ENCODE measurements at places on chromosomes 4 and X. TPM values are rescaled to one million over a fixed set of nuclear protein-coding genes. Genes with fewer than 3 reads are reported as not detected.
A peak's percentile ranks its signal among the peaks of the same experiment; 100 is the strongest.

SATL1 gene
- not detected for polyA plus RNA-seq

DNA sequence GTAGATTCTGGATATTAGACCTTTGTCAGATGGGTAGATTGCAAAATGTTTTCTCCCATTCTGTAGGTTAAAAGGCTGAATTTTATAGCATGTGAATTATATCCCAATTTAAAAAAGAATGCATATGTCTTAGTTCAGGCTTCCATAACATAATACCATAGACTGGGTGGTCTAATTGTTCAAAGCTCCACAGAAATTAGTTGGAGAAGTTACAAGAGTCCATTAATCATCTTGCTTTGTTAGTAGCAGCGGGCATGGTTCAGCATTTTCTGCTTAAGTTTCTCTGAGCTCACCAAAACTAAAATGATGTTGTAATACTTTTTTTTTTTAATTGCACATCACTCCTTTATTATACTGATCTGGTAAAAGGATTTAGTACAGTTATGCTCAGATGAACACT is 1.8 kb downstream of the PGAM4 start:
- DNase-seq: no peak

DNA sequence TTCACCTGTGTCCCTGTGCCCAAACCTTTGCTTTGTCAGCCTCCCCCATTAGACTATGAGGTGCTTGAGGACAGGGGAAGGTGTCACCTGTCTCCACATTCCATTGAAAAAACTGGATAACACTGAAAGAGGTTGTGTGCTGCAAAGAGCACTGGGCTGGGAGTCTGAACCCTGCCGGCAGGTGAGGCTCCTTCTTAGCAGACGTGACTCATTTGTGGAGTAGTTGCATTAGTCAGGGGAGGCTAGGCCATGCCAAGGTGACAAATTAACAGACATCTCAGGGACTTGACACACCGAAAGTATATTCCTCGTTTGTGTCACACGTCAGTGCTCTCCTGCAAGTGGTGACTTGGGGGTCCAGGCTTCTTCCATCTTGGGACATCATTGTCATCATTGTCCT is 95.9 kb upstream of the STX18 start:
- DNase-seq: no peak

DNA sequence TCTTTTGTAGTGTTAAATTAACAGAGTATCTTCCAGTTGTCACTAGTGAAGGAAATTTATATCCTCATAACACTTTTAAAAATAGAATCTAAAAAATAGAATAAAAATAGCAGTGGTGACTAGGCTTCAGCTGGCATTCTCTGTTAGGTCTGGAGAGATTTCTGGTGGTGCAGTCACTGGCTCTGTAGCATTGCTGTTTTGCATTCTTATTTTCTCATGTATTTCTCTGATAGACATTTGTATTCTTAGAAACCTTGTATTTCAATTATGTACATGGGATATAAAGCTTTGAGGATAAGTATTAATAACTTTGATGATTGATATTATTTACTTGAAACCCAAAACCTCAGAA is 87.6 kb downstream of the TMEM131L start:
- no peak for DNase-seq

GRCh38 chrX:63835361-63835760 is 50.3 kb upstream of the ARHGEF9 start:
- no peak for DNase-seq

USP53 gene
- polyA plus RNA-seq: 10.4 TPM

DNA sequence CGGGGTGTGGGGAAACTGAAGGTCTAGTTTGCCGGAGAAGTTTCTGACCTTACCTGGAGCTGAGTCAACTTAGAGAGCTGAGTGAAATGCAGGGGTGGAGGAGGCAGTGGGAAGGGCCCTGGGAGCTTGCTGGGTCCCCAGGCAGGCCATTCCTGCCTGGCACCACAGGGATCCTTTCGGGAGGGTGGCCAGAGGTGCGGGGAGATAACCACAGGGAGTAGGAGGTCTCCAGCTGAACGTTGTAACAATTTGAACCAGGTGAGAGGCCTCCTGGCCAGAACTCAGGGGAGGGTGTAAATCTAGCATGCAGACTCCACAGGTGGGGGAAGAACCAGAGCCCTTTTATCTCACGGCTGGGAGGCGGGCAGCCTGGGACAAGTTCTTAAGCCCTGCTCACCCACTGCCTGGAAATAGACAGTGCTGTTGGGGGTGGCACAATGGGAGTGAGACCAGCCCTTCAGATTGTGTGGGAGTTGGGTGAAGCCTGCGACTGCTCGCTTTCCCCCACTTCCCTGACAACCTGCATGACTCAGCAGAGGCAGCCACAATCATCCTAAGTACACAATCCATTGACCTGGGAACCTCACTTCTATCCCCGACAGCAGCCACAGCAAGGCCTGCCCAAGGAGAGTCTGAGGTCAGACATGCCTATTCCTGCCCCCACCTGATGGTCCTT is 247.4 kb downstream of the ADGRA3 start:
- DNase-seq: peak; percentile 45

GRCh38 chrX:4253092-4253491 is 539.6 kb upstream of the PRKX start:
- no peak for DNase-seq

- DNase-seq: no peak
Observed at GRCh38 chrX:133971586-133971985, 13.8 kb downstream of the GPC3 start.

KCTD8 gene
- 0.15 TPM for polyA plus RNA-seq

Measured in mammary epithelial cell (primary cell).